Neuronal stem cell (in vitro differentiated cells): ENCODE measurements at places on chromosomes 5 and 9.

DNA sequence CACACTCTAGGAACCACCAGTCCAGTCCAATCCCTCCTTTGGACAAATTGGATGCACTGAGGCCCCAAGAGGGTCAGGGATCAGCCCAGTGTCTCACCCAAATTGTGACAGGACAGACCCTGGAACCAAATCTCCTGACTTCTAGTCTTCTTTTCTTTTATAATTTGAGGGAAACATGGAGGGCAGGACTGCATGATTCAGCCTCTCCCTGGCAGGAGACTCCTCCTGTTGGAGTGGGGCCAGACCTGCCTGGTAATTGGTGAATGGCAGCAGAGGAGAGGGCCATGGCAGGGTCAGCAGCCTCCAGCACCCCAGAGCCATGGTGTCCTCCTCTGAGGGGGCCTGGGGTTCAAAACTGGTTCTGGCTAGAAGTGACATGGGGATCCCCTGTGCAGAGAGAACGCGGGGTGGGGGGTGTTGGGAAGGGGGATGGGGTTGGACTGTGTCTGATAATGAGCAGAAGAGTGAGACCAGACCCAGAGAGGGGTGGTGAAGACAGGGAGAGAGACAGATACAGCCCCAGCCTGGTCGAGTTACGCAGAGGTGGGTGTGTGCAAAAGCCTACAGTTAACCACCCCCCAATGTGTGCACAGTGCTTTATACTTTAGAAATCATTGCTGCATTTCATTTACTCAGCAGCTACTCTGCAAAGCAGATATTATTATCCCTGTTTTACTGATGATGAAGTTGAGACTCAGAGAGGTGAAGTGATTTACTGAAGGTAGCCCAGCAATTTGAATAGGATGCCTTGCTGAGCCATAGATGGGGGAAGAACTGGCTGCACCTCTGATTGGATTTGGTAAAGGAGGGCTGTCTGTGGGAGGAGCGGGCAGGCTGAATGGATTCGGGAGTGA, 3.8 kb upstream of the SYNPO start:
- DNase-seq, result no peak

DNA sequence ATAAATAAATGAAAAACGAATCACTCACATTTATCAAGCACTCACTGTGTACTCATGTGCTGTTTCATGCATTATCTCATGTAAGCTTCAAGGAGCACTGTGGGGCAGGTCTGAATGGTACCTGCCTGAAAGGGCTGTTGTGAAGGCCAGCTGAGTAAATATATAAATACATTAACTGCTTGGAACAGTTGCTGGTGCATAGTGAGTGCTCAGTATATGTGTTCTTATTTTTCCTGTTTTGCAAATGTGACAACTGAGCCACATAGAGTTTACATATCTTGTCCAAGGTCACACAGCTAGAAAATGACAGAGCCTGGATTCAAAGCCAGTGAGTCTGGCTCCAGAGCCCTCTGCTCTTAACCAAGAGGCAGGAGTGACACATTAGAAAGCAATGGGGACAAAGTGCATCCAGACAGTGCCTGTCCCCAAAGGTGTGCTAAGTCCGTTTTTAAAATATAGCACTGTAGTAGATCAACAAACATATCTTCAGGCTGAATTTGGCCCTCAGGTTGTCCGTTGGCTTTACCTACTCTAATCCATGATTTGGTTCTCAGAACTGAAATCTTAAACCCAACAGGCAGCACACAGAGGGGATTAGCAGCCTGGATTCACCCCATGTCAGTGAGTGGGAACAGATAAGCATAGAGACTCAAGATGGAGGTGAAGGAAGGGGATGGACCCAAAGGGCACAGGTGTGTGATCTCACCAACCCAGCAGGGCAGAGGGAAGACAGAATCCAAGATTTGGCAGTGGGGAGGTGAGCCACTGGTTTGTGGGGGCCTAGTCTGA, 70.8 kb downstream of the WWC1 start:
- no peak for DNase-seq

DNA sequence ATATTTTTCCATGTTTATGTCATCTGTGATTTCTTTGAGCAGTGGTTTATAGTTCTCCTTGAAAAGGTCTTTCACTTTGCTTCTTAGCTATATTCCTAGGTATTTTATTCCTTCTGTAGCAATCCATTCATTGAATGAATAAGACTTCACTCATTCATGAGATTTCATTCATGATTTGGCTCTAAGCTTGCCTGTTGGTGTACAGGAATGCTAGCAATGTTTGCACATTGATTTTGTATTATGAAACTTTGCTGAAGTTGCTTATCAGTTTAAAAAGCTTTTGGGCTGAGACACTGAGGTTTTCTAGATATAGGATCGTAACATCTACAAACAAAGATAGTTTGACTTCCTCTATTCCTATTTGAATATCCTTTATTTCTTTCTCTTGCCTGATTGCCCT, 15.9 kb downstream of the RLN2 start:
- no peak for DNase-seq

DNA sequence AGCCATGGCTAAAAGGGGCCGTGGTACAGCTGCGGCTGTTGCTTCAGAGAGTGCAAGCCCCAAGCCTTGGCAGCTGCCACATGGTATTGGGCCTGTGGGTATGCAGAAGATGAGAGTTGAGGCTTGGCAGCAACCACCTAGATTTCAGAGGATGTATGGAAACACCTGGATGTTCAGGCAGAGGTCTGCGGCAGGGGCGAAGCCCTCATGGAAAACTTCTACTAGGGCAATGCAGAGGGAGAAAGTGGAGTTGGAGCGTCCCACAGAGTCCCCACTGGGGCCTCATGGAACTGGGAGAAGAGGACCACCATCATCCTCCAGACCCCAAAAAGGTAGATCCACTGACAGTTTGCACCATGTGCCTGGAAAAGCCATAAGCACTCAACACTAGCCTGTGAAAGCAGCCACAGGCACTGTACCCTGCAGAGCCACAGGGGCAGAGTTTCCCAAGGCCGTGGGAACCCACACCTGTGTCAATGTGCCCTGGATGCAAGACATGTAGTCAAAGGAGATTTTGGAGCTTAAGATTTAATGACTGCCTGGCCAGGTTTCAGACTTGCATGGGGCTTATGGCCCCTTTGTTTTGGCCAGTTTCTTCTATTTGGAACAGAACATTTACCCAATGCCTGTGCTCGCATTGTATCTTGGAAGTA, 65.9 kb downstream of the DMXL1 start:
- DNase-seq, result no peak

DNA sequence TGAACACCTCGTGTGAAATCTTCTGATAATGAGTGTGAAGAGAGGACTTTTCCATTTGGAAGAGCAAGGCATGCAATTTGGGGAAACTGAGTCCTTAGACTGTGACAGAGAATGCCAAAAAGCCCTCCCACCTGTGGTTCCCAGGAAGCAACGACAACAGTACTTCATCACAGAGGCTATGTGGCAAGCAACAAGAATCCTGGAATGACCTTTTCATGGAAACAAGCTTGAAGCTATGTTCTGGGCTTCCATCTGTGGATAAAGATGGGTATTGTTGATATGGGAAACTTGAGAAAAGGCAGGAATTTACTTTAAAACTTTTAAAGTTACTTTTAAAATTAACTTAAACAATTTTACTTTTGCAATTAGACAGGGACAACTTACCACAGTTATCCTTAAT, 131.2 kb upstream of the ANKH start:
- DNase-seq, result no peak

DNA sequence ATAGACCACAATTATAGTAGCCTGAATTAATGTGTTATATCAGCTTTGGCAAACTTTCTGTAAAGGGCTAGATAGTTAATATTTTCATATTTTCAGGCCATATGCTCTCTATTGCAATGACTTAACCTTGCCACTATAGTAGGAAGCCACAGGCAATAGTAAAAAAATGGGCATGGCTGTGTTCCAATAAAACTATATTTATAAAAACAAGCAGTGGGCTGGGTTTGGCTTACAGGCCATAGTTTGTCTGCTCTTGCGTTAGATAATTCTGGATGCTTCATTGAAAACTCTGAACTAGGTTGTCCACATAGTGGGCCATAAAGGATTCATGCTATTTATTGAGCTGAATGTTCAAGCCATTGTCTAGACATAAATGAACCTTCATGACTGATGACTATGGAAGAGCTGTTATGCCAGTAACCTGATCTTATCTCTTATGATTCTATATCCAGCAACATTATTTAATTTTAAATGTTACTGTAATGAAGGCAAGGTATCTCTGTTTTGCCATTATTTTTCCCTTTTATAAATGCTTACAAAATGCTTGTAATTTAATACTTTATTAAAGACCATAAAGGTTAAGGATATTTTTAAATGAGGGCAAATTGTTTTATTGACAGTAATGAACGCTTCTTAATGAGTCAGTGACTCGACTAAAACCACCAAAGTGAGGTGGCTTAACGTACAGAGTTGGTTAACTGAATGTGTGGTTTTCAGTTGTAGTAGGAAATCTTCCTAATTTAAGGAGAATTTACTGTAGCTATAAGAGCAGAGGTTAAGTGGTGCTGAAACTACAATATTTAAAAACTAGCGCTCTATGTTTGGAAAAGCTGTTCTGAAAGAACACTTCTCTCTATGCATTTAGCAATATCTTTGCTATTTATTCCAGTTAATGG, 560.6 kb downstream of the PRR16 start:
- no peak for DNase-seq

DNA sequence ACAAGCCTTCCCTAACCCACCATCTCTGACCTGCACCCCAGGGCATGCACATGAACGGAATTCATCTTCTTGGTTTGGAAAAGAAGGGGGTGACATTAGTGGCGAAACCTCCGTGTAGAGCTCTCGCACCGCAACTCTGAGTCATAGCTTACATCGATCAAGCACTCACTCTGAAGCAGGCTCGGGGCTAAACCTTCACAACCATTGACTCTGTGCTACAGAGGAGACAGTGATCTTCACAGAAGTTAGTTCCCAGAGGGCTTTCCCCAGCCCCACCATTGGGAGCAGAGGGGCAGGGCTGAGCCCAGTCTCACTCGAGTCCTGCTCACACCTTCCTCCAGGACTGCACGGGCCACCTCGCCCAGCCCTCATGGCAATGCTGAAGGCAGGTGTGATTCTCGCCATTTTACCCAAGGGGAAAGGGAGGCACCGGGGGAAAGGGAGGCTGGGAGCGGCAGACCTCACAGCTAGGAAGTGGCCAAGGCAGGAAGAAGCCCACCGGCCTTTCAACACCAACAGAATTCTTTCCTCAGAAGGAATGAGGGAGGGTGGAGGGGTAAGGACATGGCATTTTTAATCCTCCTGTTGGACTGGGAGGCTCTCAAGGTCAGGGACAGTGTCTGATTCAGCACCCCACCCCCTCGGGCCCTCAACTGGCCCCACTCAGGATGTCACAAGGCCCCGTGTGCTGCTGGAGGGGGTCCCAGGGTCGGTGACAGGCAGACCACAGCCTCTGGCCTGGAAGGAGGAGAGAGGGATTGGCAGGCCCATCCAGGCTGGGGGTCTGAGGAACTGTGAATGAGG, 25.9 kb upstream of the IL17B start:
- no peak for DNase-seq

GRCh38 chr5:100644185-100644584, 109.0 kb downstream of the FAM174A start:
- no peak for DNase-seq
